ENCODE measurements at places on chromosomes 6 and 20. TPM values are rescaled to one million over a fixed set of nuclear protein-coding genes. Genes with fewer than 3 reads are reported as not detected.

- DNase-seq, result no peak
These were observed 156.3 kb upstream of the EPHA7 start for GRCh38 chr6:93575495-93576267.

GRCh38 chr6:106939848-106940247, 34.7 kb downstream of the CD24 start:
- no peak for DNase-seq

DNA sequence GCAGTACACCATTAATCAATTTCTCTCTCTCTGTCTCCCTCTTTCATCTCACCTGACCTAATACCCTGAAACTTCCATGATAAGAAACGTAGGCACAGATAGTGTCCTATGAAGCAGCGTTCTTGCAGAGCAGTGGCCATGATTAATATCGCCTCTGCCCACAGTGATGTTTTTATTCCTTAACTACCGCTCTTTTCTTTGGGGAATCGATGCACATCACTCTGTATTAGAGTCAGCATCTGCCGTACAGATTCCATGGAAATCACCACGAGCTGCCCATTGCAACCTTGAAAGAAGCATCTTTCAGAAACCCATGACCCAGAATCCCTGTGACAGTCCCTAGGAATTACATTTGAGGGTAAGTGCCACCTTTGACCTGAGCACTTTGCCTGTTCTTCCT, 152.0 kb upstream of the ECI2 start:
- no peak for DNase-seq

DNA sequence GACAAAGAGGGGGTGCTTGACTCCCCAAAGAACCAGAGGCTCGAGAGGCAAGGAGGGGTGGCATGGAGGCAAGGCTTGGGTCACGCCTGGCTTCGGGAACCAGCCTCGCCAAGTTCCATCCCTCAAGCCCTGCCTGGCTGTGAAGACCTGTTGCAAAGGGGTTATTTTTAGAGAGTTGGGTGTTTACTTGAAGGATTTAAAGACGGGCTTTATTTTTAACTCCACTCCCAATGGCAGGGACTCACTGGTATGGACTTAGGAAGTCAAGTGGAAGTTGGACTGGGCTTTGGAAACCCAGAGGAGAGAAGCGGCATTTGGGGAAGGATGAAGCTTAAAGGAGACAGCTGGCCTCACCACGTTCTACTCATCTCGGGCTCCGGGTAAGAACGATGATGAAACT, 43.1 kb downstream of the JPH2 start:
- no peak for DNase-seq

DNA sequence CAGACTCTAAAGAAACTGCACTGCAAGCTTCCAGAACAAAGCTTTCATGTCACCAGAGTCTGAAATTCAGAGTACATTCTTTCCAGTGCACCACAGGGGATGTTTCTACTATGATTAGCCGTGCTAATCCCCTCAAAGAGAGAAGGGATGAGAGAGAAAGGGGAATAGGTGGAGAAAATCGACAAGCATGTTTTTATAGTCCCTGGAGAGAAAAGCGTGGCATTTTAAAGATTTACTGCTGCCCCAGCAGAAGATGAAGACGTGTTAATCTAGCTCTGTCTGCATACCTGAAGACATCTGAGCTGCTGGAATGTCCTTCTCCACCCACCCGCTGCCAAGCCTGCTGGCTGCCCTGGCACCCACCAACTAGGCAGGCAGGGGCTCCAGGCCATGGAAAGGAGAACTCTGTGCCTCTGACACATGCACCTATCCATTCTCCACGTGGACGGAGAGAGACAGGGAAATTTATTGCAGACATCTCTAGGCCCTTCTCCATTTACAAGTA, 4.1 kb downstream of the MYLK4 start:
- no peak for DNase-seq

- no peak for DNase-seq
These were observed 158.4 kb downstream of the GPX5 start for GRCh38 chr6:28683945-28684538.

- no peak for DNase-seq
These were observed 122.9 kb downstream of the RNF144B start for GRCh38 chr6:18509871-18510643.

The NMBR gene
- 0.28 TPM for polyA plus RNA-seq

The MTFR2 gene
- polyA plus RNA-seq, result 2.7 TPM

The SAMD3 gene
- 1.1 TPM for polyA plus RNA-seq

The TTK gene
- 21.4 TPM for polyA plus RNA-seq
